ENCODE measurements at places on chromosomes 4 and X. TPM values are rescaled to one million over a fixed set of nuclear protein-coding genes. Genes with fewer than 3 reads are reported as not detected.

LRP2BP gene
- 1.1 TPM for total RNA-seq

FRYL gene
- 71.7 TPM for total RNA-seq

FGA gene
- not detected for total RNA-seq

MAPK10 gene
- total RNA-seq, result 0.49 TPM

SERPINA7 gene
- not detected for total RNA-seq

DNAAF6 gene
- total RNA-seq, result not detected

RAB33A gene
- total RNA-seq, result 23.3 TPM

GJB1 gene
- 0.28 TPM for total RNA-seq

ARAP2 gene
- 96.5 TPM for total RNA-seq

PF4V1 gene
- total RNA-seq, result not detected

BCOR gene
- 53.5 TPM for total RNA-seq

ADH6 gene
- not detected for total RNA-seq

NBDY gene
- 57.7 TPM for total RNA-seq

ITIH6 gene
- total RNA-seq, result not detected

PAGE5 gene
- total RNA-seq, result not detected

ALB gene
- not detected for total RNA-seq

PASD1 gene
- not detected for total RNA-seq

CENPVL1 gene
- total RNA-seq, result not detected

DNA sequence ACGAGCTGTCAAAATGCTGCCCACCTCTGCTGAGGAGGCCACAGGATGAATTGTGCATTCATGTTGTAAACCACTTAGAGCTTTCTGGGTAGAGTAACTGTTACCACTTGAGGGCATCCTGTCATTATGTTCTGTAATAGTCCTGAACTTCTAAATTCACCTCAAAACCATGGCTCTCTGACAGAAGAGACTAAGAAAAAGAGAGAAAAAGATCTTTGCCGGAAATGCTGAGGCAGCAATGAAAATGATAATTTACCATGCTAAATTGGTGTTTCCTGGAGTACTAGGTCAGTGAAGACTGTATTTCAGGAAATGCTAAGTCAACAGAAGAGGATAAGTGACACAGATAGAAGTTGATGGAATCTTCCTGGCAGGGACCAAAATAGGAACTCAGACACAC is 942.3 kb upstream of the SLIT2 start:
- no peak for DNase-seq

DNA sequence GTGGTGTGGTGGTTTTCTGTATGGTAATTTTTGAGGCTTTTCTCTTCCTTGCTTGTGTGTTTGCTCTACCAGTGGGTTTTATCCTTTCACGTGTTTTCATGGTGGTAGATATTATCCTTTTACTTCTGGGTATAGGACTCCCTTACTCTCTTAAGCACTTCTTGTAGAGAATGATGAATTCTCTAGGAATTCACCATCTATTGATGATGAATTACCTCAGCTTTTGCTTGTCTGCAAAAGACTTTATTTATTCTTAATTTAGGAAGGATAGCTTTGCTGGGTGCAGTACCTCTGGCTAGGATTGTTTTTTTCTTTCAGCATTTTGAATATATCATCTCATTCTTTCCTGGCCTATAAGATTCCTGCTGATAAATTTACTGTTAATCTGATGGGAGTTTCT is 415.3 kb downstream of the PDGFC start:
- DNase-seq, result no peak

GRCh38 chr4:76998251-76998901 is 48.8 kb downstream of the SEPTIN11 start:
- no peak for DNase-seq

GRCh38 chr4:51890760-51891159 is 47.8 kb downstream of the DCUN1D4 start:
- DNase-seq, result no peak

- no peak for DNase-seq
Observed at GRCh38 chrX:110143454-110144210, 140.7 kb downstream of the TMEM164 start.

DNA sequence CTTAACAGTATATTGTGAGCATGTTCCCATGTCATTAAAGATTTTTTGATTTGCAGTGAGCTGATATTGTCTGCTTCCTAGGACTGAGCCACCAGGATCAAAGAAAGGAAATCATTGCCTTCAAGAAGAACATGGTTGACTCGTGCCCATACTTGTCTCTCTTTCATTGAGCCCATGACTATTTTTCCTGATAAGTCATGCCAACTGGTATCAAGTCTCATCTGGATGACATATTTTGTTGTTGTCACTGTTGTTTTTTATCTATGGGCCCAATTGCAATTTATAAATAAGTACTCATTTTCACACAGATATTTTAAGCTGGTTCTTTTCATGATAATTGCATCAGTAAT is 10.2 kb upstream of the RHOH start:
- DNase-seq, result no peak

- DNase-seq, result no peak
Observed at GRCh38 chr4:7032596-7032995, 10.6 kb upstream of the TADA2B start.

DNA sequence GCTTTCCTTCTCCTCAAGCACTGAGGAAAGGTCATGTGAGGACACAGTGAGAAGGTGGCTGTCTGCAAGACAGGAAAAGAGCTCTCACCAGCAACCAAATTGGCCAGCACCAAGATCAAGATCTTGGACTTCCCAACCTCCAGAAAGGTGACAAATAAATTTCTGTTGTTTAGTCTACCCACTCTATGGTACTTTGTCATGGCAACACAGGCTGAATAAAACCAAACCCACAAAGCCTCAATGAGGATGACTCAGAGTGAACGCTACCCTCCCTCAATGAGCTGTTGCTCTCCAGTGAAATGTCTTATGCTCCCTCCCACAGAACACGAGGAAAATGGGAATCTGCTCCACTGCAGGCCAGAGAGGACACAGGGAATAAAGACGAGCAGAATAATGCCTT is 244.1 kb downstream of the RAB28 start:
- peak; percentile 11 for DNase-seq

GRCh38 chr4:7790999-7791398 is 148.7 kb downstream of the AFAP1 start:
- no peak for DNase-seq

GRCh38 chr4:8665406-8666360 is 73.1 kb downstream of the CPZ start:
- no peak for DNase-seq

- DNase-seq, result peak; percentile 79
Observed at GRCh38 chr4:4488405-4489404, 53.1 kb downstream of the STX18 start.

DNA sequence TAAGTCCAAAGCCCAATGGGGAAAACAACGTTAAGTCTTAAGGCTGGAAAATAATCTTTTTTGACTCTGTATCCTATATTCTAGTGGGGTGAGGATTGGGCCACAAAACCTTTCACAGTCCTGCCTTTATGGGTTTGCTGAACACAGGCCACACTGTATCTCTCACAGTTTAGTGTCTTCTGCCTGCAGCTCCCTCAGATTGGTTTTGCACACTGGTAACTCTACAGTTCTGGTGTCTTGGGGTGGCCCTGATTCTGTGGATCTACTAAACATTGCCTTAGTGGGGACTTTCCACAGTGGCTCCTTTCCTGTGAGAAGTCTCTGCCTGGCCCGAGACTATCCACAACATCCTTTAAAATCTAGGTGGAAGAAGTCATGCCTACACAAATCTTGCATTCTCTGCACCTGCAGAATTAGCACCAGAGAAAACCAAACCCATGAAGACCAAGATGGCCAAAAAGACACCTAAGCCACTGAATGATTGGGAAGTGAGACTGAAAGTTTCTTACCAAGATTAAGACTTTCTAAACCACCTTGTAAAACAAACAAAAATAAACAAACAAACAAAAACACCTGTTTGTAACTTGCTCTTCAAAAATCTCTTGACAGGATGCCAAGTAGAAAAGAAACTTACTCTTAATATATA is 150.4 kb upstream of the PCDH10 start:
- no peak for DNase-seq

DNA sequence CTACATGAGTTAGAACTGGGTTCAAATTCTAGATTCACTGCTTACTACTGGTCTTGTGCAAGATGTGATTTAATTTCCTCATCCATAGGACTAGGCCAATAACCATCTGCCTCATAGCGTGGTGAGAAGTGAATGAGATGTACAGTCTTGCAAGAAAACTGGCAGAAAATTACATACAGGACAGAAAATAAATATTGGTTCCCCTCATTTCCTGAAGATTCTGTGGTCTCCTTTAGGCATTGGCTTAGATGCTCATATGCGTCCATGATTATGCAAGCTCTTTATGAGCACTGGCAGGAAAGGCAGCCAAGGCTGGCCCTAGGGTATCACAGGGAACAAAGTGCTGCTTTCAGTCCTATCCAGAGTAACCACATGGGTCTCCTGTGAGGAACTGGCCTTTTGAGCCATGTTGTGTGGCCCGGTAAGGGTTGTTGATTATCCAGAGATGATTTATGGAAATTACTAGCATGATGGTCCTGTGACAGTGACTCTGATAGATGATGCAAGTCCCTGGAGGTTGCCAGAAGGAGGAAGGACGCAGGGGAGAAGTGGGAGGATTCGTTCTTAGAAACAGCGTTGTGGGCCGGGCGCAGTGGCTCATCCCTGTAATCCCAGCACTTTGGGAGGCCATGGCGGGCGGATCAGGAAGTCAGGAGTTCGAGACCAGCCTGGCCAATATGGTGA is 9.9 kb upstream of the MOB1B start:
- DNase-seq, result no peak

DNA sequence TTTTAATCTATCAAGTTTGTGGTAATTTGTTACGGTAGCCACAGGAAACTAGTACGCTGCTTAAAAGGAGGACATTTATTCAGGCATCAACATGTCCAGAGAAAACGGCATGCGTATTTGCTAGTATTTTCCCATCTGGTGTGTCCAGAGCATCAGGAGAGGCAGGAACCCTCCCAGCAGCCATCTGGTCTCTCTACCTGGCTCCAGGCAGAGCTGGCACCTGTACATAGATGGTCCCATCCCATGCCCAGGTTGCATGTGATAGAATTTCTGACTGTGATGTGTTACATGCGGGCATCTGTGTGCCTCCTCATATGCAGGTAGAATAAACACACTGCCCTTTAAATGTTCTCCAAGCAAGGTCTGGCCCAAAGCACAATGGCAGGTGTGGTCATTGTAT is 57.9 kb upstream of the PAGE1 start:
- no peak for DNase-seq

- no peak for DNase-seq
Observed at GRCh38 chr4:56271131-56271530, 116.2 kb downstream of the AASDH start.

GRCh38 chr4:163808011-163808410 is 313.5 kb downstream of the TMA16 start:
- DNase-seq, result no peak

GRCh38 chr4:42710761-42711160 is 53.9 kb upstream of the ATP8A1 start:
- DNase-seq, result no peak

- peak; percentile 9 for DNase-seq
Observed at GRCh38 chr4:2598511-2599303, 62.3 kb downstream of the FAM193A start.

DNA sequence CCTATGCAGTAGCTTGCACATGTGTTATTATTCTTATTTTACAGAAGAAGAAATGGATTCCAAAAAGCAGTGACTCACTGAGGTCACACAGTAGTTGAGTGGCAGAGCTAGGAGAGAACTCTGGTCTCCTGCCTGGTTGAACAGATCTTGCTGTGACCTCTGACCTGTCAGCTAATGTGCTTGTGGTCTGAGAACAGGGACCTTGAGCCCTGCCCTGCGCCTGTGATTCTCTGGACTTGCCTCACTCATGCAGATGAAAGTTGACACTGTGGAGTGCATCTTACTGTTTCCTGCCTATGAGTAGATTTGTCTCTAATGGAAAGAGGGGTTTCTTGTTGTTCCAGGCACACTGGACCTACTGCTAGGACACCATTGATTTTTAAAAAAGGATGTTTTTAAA is 32.3 kb downstream of the ETNPPL start:
- no peak for DNase-seq

- DNase-seq, result peak; percentile 44
Observed at GRCh38 chr4:184310171-184310567, 92.5 kb upstream of the ENPP6 start.

GRCh38 chr4:5544762-5545161 is 163.6 kb downstream of the EVC2 start:
- DNase-seq, result no peak

- no peak for DNase-seq
Observed at GRCh38 chr4:20065952-20066351, 185.8 kb upstream of the SLIT2 start.

- DNase-seq, result peak; percentile 72
Observed at GRCh38 chrX:71128915-71129765, 10.7 kb downstream of the MED12 start.

DNA sequence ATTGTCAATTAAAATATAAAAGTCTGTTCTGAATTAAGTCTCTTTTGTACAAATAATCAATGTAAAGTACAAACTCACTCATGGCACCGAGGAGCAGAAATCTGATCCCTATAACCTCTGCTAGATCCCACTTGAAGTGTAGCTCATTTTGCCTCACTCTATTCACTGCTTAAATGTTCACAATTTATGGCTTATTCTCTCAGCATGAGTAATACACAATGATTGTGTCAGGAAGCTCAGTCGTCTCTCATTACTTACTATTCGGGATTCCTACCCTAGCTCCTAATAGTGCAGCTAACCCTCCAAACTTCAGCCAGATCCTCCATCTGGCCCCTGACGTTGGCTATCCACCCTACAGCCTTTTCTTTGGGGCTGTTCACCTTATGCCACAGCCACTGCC is 4.7 kb upstream of the AMMECR1 start:
- DNase-seq, result no peak

GRCh38 chrX:130738638-130739195 is 164.3 kb downstream of the ENOX2 start:
- no peak for DNase-seq

DNA sequence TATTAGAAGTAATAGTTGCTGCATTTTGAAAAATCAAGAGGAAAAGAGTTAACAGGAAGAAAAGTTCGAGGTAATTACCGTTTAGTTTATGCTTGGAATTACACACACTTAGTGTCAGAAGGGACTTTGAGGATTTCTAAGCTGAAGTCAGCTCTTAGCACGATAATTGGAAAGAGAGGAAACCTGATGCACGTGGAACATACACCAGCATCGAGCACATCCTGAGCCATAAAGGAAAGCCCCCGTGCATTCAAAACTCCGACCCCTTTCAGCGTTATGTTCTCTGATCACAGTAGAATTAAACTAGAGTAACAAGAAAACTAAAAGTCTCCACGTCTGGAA is 400 bp upstream of the PAQR3 start:
- DNase-seq, result no peak

GRCh38 chrX:37883196-37883595 is 35.8 kb upstream of the DYNLT3 start:
- no peak for DNase-seq

- DNase-seq, result no peak
Observed at GRCh38 chrX:80293354-80293753, 126.9 kb upstream of the TENT5D start.

Measured in activated T-cell treated with anti-CD3 and anti-CD28 coated beads, Interleukin-2, amount 50 U/mL, for 72 hours (primary cell).